ENCODE measurements at places on chromosomes 5 and 9. TPM values are rescaled to one million over a fixed set of nuclear protein-coding genes. Genes with fewer than 3 reads are reported as not detected.

The TEX48 gene
- not detected for total RNA-seq

The ZNG1F gene
- 8.1 TPM for total RNA-seq

The GRM6 gene
- total RNA-seq = not detected

The PHF24 gene
- 0.30 TPM for total RNA-seq

- H3K36me3 ChIP-seq = no peaks in the 10 kb centered on the region
- H3K27me3 ChIP-seq = peaks cover 6% of the 10 kb centered on the region
- no peaks in the 10 kb centered on the region for H3K4me1 ChIP-seq
- no peak overlapping the region for H3K27ac ChIP-seq
- H3K4me3 ChIP-seq = no peak overlapping the region
Measured at GRCh38 chr5:35294976-35295375, 64.7 kb upstream of the PRLR start.

GRCh38 chr5:77322406-77322805 is 111.9 kb downstream of the PDE8B start:
- peaks cover 13% of the 10 kb centered on the region for H3K4me1 ChIP-seq
- no peak for DNase-seq

- H3K27ac ChIP-seq = peak overlapping the region; percentile 83
- no peak for DNase-seq
- no peaks in the 10 kb centered on the region for H3K27me3 ChIP-seq
- peak overlapping the region; percentile 59 for H3K4me3 ChIP-seq
Measured at GRCh38 chr9:91515074-91515687, 91.5 kb upstream of the NFIL3 start.

DNA sequence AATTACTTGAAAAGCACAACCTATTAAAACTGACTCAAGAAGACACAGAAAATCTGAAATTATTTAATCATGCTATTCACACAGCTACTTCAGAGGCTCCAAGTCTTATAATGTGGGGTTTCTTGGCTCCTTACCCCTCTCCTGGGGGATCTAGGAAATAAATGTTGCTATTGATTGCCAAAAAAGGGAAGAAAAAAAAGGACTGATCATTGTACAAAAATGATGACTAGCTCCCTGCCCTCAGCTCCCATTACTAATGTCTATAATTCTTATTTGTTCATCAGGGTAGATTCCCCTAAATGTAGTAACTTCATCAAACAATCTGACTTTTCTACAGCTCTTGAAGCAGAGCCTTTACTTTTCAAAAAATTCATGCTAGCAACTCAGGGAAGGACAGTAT is 3.3 kb upstream of the SMC5 start:
- peaks cover 70% of the 10 kb centered on the region for H3K4me1 ChIP-seq
- H3K27ac ChIP-seq = peak overlapping the region; percentile 97
- peaks cover 5% of the 10 kb centered on the region for H3K36me3 ChIP-seq
- no peaks in the 10 kb centered on the region for H3K27me3 ChIP-seq

DNA sequence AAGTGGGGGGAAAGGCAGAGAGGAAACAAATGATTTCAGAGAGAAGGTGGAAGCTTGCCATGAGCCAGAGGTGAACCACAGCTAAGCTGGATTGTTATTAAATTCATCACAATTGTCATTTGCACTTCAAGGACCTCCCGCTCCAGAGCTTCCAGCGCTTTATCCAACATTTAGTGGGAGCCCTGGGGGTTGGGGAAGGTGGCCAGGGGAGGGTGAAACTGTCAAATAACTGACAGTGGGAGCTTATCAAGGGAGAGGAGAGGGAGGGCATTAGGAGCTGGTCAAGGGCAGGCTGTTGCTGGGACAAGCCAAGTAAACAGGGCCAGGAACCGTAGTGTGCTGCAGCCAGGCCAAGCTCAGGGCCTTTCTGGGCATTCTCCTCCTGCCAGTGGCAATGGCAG is 71.5 kb downstream of the SIL1 start:
- DNase-seq = no peak
- H3K27ac ChIP-seq = no peak overlapping the region
- H3K36me3 ChIP-seq = peaks cover 7% of the 10 kb centered on the region
- peaks cover 15% of the 10 kb centered on the region for H3K4me1 ChIP-seq
- no peak overlapping the region for H3K4me3 ChIP-seq

- H3K4me3 ChIP-seq = no peak overlapping the region
- H3K27ac ChIP-seq = no peak overlapping the region
- DNase-seq = peak; percentile 73
- peaks cover 9% of the 10 kb centered on the region for H3K4me1 ChIP-seq
- H3K27me3 ChIP-seq = no peaks in the 10 kb centered on the region
Measured at GRCh38 chr5:460273-460625, 17.3 kb downstream of the EXOC3 start.

DNA sequence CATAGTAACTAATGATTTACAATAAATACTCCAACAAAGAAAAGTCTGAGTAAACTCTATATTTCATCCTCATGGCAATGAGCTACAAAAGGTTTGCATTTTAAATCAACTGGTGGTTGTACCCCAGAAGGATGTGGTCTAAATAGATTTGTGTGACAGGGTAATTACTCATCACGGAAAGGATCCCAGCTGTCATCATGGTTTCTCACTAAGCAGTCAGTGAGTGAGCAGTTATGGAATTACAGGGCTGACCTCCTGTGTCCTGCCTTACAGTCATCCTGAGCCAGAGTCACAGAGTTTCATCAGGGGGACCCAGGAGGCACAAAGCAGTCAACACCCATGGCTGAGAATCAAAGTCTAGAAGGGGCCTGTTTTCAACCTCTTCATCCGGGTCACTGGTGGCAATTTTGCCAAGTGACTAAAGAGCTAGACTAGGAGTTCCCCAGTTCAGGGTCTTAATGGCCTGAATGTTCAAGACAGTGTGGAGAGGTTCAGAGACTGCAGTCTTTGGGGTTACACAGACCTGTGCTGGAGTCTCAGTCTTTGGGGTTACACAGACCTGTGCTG is 210.7 kb upstream of the SLC24A2 start:
- no peak overlapping the region for H3K4me3 ChIP-seq
- no peaks in the 10 kb centered on the region for H3K27me3 ChIP-seq
- no peaks in the 10 kb centered on the region for H3K36me3 ChIP-seq
- no peak for DNase-seq
- peak overlapping the region; percentile 66 for H3K27ac ChIP-seq
- H3K4me1 ChIP-seq = peaks cover 33% of the 10 kb centered on the region
